ENCODE measurements at places on chromosomes 6 and 20.
A peak's percentile ranks its signal among the peaks of the same experiment; 100 is the strongest.

DNA sequence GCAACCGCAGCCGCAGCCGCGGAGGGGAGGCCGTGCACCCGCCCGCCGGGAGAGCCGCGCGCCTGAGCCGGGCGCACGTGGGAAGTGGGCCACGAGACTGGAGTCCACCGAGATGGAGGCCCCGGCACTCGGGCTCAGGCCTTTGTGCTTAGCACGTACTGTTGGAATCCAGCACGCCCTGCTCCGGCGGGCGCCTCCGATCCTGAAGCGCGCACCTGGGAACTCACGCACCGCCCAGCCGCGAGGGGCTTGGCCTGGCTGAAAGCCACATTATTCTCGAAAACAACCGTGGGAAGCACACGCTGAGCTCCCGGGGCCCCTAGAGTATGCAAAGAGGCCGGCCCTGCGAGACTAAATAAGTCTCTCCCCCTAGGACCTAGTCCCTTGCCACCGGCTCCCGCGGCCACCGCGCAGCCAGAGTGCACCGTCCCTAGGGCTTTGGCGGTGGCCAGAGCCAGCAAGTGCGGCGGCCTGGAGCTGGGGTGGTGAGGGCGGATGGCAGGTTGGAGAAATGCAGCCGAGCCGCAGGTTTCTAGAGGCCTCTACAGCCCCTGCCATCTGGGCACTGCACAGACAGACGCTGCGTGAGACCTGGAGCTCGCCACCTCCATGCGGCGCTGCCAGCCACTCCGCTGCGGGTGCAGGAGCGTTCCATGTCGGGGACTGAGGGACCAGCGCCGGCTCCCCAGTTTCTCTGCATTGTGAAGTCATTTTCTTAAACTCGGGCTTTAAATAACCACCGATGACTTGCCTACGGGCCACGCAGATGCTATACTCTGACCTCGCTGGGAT is 42.0 kb upstream of the LY86 start:
- no peak for DNase-seq

DNA sequence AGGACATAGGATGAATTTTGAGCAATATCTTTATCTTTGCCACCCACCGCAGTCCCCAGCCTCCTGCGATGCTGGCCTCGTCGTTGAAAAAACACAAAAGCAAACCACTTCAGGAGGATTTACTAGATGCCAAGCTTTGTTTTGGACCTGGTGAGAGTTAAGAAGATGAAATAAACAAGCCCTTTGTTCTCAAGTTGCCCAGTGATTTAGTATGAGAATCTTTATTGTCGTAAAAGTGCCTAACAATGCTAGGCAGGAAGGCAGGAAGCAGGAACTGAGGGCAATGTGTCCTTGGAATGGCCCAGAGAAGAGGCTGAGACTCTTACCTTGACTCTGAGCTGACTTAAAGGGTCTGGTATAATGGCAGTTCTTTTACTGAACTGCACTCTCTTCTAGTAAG is 116.0 kb downstream of the TRMT11 start:
- no peak for DNase-seq

- DNase-seq: no peak
These were observed 58.3 kb upstream of the TMEM181 start for GRCh38 chr6:158501360-158502262.

GRCh38 chr20:52312132-52312729 is 120.7 kb upstream of the ZFP64 start:
- DNase-seq: peak; percentile 79

GRCh38 chr20:56360133-56360907 is 1.5 kb downstream of the FAM210B start:
- no peak for DNase-seq

GRCh38 chr20:20827992-20828597 is 115.7 kb upstream of the RALGAPA2 start:
- DNase-seq: no peak

- DNase-seq: no peak
These were observed 3.3 kb downstream of the RAB22A start for GRCh38 chr20:58312836-58313235.

DNA sequence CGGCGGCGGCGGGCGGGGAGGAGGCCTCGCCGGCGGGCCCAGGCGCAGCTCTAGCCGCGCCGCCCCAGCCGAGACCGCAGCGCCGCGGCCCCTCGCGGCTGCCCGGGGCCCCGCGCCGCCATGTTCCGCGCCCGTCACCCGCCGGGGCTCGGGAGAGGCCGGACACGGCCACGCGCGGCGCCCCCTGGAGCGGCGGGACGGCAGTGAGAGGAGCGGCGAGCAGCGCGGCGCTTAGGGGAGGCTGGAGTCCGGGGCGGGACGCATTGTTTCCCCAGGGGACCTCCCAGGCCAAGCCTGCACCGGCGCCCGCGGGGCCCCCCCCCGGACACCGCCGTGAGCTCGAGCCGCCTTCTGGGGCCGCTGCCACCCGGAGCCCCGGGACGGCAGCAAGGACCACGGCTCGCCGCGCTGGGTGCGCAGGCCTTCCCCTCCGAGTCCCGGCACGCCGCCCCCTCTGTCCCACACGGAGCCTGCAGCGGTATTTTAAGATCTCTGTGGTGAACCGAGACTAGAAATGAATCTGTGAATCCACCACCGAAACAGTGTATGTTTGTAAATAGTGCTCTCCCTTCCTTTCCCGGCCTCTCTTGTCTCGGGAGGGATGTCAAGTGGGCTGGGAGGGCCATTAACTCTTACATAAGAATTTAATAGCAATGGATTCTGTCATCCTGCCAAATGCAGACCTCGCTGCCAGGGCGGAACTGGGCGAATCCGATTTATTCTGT is 424 bp upstream of the KIF13A start:
- DNase-seq: peak; percentile 89

DNA sequence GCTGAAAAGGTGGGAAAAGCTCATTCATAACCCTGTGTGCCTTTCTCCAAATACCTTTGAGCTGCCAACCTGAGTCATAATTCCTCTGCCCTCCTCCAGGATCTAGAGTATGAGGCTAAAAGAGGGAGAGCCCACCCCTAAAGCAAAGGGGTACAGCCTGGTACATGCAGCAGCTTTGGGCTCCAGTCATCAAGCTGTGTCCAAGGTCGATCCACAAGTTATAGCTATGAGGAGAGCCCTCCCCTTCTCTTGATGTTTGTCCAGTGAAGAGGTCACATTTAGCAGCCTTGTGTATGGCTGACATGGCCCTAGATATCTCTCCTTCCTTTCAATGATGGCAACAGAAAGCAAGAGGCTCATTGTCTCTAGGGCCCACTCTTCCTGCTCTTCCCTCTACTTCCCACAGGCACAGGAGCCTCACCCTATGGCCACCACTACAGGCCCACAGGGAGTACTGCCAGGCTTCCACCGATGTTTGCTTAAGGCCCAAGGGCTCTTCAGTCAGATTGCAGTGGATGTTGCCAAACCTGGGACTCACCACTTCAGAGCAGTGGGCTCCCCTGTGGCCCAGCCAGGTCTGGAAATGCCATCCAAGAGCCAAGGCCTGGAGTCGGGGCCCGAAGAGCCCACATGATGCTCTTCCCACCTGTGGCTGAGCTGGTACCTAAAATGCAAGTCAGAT is 176.8 kb downstream of the CD83 start:
- DNase-seq: no peak

- DNase-seq: no peak
These were observed 87.1 kb downstream of the BACH2 start for GRCh38 chr6:90209527-90209926.

DNA sequence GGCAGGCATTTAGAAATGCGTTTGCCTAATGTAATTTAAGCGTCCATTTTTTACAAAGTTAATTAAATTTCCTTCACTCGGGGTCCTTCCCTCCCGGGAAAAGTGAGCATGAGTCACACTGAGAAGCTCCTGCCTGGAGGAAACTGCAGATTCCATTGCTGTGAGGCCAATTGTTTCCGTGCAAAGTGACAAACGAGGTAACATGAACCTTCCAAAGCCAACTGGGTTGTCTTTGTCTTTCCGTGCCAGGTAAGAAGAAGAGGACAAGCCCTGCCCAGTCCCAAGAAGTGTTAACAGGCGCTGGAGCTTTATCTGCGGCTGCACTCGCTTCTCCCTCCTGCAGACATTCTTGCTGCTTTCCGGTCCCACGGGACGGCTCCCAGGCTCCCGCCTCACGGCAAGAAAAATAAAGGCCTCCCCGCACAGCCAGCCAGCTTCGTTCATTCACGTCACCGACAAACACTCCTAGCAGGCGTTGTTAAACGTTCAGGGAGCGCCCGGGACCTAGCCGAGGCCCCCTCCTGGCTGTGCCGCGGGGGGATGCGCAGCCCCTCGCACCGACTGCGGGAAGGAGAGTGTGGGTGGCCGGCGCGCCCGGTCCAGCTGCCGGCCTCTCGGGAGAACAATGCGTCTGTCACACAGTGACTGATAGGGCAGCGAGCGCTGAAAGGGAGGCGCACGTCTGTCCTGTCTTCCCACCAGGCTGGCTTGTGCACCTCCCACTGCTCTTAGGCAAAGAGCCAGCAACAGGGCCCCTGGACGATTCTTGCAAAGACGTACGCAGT is 61.5 kb upstream of the HDDC2 start:
- DNase-seq: peak; percentile 55

GRCh38 chr20:45378191-45378590 is at the start of gene TP53TG5:
Gene TP53TG5, minus strand, starts transcription at chr20:45378325. Its CDS starts 89 bp downstream, at chr20:45378236.
- no peak for DNase-seq

- peak; percentile 46 for DNase-seq
These were observed 37.4 kb downstream of the RCAN2 start for GRCh38 chr6:46453741-46454316.

- no peak for DNase-seq
These were observed 8.6 kb upstream of the SIRPB2 start for GRCh38 chr20:1499528-1500420.

DNA sequence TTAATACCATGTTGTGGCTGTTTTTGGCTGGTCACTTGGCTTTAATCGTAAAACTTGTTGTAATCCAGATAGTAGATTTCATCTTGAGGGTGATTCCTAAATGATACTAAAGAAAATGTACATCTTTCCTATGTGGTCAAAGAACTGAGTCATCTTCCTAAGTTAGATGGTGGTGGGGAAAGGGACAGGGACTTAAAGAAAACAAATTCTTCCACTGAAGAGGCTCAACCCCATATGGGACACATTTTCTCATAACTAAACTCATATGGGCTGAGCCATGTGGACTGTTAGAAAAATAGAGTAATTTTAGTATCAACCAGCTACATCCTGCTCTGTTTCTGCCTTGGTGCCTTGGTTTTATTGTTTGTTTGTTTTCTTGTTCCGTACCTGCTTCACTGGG is 155.8 kb downstream of the TSHZ2 start:
- DNase-seq: no peak

DNA sequence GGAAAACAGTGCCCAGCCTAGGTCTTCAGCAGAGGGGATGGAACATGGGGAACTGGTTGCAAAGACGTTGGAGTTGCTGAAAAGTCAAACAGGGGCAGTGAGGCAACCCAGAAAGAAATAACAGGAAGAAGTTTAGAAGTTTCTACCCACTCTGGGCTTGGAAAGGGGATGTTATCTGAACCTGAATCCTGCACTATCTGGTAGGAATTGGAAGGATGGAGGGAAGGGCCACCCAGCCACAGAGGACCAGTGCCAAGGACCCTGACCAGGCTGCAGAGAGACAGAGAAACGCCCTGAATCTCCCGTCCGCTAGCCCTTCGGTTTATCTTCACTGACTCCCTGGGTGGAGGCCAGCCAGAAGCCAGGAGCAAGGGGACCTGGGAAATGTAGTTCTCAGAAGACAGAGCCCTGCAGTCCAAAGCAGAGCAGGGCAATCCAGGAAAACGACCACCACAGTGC is 217.3 kb upstream of the RREB1 start:
- DNase-seq: peak; percentile 52

DNA sequence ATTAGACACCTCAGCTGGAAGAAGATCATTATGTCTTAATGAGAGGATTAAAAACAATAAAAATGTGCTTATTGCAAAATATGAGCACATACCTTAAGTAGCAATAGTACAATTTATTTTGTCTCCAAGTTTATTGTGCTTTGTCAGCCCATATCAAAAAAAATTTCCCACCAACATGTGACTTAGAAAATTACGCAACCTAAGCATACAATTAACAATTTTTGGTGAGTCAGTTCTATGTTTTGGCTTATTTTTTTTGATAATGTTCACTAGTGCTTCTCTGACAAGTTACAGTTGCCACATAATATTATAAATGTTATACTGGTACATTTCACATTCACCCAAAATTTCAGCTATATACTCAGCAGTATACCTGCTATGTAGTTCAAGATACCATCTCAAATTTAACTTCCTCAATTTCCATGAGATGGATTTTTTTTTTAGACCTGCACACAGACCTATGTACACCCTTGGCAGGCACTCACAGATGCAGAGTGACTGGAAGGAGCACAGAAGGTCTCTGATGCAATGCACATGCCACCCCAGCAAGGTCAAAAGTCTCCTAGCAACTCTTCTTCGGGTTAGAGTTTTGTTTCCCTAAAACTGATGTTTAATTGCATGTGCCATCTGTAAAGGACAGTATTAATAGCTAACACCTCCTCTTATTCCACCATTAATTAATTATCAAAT is 112.4 kb downstream of the PRKN start:
- DNase-seq: no peak

- no peak for DNase-seq
These were observed 220.0 kb downstream of the CLIC5 start for GRCh38 chr6:45795678-45796077.

GRCh38 chr6:121578216-121578615 is 142.8 kb downstream of the GJA1 start:
- no peak for DNase-seq

DNA sequence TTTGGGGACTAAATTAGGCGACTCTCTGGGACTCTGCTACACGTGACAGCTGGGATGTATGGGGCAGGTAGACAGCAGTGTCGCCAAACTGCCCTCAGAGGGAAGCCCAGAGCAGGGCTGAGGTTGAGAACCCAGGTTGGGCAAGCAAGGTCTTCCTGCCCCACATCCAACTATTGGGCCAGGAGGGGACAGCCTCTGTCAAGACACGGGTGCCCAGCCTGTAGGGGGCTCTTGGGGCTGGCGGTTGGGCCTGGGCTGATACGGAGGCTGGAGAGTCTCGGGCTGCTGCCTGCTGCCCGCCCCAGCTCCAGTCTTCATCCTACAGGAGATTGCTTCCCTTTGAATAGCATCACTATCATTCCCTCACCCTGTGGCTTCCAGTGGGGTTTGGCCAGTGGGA is 33.3 kb downstream of the CPNE5 start:
- no peak for DNase-seq

GRCh38 chr20:17568972-17569521 is 828 bp upstream of the DSTN start:
- peak; percentile 92 for DNase-seq

DNA sequence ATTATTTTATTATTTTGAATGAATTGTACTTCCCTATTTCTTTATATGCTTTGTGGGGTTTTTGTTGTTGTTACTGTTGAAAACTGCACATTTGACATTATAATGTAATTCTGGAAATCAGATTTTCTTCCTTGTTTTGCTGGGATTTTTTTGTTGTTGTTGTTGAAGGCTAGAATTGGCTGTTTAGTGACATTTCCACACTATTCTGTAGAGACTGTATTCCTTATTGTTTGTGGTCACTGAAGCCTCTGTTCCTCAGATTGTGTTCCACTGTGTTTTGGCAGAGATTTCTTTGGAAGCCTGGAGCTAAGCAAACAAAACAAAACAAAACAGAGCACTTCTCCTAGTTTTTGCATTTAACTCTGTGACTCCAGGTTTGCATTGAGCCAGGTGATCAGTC is 52.9 kb downstream of the CDYL start:
- no peak for DNase-seq

Data from GM03348 (cell line).